ENCODE measurements at places on chromosomes 2 and 18. TPM values are rescaled to one million over a fixed set of nuclear protein-coding genes. Genes with fewer than 3 reads are reported as not detected.

ETAA1 gene
- 10.7 TPM for total RNA-seq

GRCh38 chr2:140027320-140027719, 1247.1 kb upstream of the NXPH2 start:
- DNase-seq = no peak

DNA sequence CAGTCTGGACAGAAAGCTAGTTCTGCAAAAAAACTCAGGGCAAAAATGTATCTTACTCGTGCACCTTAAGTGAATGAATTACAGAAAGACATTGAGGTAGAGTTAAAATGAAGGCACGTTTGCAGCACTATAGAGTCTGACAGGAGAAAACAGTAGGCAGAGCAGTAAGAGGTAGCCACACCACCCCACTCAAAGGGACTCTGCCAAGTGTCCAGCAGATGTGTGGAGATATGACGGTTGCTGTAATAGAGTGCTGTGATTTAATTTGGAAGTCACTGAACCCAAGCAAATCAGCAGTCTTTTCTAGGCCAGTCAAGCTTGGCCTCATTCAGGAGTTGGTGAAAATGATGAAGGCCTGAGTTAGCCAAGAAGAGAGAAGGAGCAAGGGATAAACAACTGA, 464.4 kb downstream of the PTPRM start:
- DNase-seq = no peak

PPP1R1C gene
- not detected for total RNA-seq

DNA sequence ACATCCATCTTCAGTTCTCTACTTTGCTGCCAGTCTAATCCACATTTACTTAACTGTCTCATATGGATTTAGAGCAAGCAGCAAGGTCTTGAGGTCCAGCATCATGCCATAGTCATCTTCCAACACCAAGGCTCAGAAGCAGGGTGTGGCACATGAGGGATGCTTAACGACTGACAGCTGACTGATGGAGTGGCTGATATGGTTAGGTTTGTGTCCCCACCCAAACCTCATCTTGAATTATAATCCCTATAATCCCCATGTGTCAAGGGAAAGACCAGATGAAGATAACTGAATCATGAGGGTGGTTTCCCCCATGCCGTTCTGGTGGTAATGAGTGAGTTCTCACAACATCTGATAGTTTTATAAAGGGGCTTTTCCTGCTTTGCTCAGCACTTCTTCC, 257.3 kb downstream of the NBAS start:
- no peak for DNase-seq

UPP2 gene
- not detected for total RNA-seq

RHOB gene
- 14.0 TPM for total RNA-seq

DNA sequence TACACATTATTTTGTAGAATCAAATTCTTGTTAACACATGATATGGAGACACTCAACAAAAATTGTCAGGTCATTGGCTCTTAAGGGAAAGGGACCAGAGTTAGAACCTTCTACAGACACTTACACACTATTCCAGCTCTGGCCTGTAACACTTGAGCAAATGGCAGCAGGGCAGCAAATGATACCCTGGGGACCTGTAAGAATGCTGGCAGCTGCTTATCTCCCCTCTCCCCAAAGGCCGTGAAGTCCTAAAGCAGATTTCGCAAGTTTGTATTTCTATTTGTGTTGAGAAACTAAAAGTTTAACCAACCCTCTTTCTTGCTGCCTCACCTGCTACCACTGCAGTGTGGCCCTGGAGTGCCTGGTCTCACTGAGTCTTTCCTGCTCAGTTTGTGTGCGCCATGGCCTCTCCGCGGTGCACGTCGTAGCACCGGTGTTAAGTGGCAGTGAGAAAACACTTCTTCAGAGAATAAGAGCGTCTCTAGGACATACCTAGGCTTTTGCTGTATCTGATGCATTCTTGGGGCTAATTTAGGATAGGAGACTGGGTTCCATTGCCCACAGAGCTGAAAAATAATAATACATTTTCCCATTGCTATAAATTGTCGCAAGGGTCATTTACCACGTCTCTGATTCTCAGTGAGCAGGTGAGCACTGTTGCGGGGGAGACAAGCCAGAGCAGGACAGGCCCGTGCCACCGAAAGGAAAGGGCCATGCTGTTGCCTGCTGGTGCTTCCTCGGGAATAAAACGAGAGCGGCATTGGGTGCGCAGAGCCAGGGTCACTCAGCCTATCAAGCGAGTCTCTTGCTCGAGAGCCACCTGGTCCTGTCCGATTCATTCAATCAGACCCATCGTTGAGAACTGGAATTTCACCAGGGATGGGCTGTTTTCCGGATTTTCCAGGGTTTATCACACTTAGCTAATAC, 204.9 kb downstream of the PTGR3 start:
- no peak for DNase-seq

- no peak for DNase-seq
Observed at GRCh38 chr18:8142932-8143331, 466.3 kb upstream of the RAB12 start.

- DNase-seq = no peak
Observed at GRCh38 chr2:67213677-67214402, 183.3 kb upstream of the ETAA1 start.

- DNase-seq = no peak
Observed at GRCh38 chr2:140154706-140155105, 1374.5 kb upstream of the NXPH2 start.

GRCh38 chr2:230864605-230865306, at the start of gene ITM2C:
Gene ITM2C (plus strand): TSS chr2:230864942. CDS start chr2:230865026, 84 bp downstream.
- peak; percentile 75 for DNase-seq

DNA sequence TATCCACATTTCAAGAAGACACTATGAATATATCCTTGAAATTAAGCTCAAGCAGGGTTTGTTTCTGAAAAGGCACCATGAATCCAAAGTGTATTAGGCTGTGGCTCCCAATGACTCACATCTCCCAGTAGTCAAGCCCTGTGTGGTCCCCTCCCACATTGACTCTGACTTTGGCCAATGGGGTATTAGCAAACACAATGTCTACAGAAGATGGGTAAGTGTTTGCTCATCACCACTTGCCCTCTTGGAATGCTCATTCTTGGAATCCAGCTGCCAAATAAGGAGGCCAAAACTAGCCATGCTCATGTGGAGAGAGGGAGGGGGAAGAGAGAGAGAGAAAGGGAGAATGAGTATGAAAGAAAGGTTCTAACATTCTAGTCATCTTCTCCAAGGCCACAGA, 490.0 kb downstream of the TXNL1 start:
- no peak for DNase-seq

EIF2B4 gene
- 34.1 TPM for total RNA-seq

DNA sequence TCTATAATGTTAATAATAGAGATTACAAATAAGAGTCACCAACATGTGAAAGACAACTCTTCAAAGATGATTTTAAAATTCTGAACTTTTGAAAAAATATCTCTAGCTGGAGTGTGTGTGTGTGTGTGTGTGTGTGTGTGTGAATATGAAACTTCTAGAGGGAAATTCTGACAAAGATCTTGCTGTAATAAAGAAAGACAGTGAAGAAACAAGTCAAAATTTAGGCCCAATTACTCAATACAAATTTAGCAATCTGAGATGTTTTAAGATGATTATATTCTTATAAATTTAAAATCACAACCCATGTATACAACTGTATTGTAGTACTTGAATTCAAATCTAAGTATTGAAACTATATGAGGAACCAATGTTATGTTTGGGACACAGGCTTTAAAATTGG, 57.2 kb upstream of the UGP2 start:
- DNase-seq = no peak

FBXO41 gene
- 12.0 TPM for total RNA-seq

GRCh38 chr2:17540093-17540812, at the start of gene VSNL1:
Gene VSNL1 (plus strand): TSS chr2:17540696. CDS start chr2:17592075, 51,379 bp downstream.
- no peak for DNase-seq

CHRND gene
- not detected for total RNA-seq

GRCh38 chr2:173716458-173717052, 248.6 kb downstream of the SP3 start:
- DNase-seq = no peak

DNA sequence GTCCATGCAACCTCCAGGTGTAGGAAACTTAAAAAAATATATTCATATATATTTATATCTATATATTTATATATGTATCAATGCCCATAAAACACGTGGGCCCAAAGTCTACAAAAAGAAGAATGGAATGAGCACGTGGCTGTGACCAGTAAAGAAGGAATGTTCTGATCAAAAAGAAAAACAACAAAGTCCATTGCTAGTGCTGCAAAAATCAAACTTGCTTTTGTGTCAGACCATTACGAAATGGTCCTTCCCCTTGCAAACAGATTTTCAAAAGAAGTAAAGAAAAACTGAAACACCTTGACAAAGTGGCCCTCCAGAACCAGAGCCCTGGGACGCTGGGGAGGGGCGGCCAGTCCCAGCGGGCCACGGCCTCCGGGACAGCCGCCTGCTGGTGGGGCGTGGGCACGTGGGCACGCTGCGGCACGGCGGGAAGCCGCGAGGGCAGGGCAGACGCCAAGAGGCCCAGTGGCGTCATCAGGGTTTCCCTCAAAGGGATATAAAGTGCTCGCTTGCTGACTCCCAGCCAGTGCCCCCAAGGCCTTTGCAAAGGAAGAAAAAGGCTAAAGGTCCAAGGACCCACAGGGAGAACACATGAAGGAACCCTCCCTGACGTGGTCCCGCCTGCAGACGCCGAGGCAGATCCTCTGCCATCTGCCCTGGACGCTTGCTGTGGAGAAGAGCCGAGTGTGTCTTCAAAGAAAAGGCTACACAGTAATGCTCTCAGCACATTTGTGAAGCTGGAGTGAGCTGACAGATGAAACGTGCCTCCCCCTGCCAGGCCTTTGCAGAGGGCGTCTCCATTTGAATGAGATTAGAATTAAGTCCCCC, 201.8 kb downstream of the TWIST2 start:
- DNase-seq = no peak

DNA sequence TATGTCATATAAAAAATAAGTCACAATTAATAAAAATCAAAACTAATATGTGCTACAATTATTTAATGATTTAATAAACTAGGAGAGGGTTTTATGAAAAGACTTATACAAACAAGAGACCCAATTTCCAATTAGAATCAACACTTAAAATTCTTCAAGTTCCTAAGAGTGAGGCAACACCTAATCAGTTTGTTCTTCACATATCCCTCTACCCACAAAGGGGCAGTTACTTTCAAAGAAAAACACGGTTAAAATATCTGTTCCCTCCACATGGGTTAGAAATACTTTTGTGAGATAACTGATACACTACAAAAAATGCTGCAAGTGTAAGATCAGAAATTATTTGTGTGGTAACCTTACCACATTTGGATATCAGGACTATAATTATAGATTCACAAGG, 357.0 kb downstream of the ERBB4 start:
- DNase-seq = no peak

- no peak for DNase-seq
Observed at GRCh38 chr2:42788882-42789281, 3.5 kb downstream of the HAAO start.

DNA sequence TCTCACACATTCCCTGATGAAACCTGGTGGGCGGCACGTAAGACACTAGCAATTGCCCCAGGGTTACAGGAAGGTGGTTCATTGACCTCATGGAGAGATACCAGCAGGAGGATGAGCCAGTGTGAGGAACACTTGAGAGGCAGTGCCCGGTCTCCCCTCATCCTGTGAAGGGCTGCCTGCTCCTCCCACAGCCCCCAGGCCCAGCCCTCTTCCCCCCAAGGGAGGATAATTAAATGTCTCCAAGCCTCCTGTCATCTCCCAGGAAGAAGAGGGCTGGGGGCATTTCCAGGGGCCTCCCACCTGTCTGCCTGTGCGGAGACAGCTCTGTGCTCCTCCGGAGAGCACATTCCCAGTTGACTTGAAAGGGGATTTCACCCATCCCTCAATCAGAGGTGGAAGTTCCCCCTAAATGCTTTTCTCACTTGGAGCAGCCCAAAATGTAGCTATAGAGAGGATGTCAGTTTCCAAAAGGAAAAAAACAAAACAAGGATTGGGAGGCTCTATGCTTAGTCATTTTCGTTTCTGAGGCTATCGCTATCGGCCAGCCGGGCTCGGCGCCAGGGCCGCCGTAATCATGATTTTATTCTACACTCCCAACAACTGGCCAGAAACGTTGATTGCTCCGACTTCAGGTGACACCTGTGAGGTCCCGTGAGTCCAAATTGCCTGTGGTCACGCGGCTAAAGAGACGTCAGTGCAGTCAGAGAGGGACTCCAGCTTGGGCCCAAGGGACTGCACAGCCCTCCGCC, 7.1 kb downstream of the KCNF1 start:
- DNase-seq = no peak

CKAP2L gene
- total RNA-seq = 63.3 TPM

- no peak for DNase-seq
Observed at GRCh38 chr2:232529806-232530547, 4.0 kb downstream of the CHRND start.

GRCh38 chr18:48110797-48111196, 180.3 kb upstream of the SMAD2 start:
- DNase-seq = no peak

DNA sequence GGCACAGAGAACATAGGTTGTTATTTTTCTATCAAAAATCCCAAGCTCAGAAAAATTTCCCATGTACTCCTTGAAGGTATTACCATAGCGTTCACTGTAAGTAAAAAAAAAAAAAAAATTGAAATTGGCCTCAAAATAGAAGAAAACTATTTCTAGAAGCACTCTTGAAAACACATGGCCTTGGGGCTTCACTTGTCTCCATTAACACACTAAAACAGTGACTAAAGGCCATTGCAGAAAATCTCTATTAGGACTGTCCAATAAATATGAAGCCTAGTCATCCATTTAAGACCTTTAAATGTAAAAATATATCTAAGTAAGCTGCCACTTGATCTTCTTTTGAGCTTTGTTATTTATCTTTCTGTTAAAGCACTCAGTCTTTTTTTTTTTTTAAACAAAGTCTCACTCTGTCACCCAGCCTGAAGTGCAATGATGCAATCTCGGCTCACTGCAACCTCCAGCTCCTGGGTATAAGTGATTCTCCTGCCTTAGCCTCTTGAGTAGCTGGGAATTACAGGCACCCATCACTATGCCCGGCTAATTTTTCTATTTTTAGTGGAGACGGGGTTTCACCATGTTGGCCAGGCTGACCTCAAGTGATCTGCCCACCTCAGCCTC, 35.8 kb downstream of the CCDC68 start:
- no peak for DNase-seq

DNA sequence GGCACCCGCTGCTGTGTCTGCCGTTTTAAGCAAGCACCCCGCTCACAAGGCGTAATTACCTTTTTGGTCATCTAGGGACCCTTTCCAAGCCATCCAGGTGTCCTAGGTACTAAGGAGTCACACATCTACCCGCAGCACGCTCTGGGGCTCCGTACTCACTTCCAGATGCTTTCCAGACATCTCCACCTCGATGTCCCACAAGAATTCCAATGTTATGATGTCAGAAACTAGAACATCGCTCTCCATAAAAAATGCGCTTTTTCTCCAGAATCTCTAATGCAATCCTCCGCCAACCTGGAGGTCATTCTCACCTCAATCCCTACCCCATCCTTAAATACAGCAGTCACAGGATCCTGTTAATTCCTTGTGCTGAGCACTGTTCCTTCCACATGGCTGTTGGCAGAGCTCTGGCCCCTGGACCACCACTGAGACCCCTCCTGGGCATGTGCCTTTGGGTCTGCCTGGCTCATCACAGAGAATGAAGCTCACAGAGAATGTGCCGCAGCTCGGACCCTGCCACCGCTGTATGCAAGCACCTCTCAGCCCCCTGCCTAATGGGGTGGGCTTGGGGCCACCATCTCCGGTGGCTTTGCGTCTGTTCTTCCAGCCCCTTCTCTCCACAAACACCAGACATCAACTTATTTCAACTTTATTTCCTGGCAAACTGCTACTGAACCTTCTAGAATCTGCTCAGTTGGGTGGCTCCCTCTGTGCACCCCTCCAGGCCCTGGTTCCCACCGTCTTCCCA, 4.6 kb upstream of the PXDN start:
- DNase-seq = no peak

GRCh38 chr2:182456784-182457183, 29.9 kb upstream of the PDE1A start:
- no peak for DNase-seq
